ENCODE measurements at places on chromosomes 3 and 15.

DNA sequence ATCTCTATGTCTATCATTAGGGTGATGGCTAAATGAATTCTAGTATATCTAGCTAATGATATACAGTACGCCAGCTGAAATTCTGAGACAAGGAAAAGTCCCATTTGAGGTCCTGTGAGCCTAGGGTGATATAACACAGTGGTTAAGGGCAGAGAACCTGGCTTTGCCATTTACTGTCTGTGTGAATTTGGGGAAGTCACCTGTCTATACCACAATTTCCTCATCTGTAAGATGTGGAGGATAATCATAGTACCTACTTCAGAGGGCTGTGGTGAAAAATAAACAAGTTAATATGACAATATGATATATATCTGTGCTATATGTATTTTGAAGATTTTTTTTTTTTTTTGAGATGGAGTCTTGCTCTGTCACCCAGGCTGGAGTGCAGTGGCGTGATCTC is 9.8 kb upstream of the ANKDD1A start:
- no peak for DNase-seq

- DNase-seq, result no peak
Measured at GRCh38 chr3:39505866-39506742, 38.6 kb downstream of the MOBP start.

DNA sequence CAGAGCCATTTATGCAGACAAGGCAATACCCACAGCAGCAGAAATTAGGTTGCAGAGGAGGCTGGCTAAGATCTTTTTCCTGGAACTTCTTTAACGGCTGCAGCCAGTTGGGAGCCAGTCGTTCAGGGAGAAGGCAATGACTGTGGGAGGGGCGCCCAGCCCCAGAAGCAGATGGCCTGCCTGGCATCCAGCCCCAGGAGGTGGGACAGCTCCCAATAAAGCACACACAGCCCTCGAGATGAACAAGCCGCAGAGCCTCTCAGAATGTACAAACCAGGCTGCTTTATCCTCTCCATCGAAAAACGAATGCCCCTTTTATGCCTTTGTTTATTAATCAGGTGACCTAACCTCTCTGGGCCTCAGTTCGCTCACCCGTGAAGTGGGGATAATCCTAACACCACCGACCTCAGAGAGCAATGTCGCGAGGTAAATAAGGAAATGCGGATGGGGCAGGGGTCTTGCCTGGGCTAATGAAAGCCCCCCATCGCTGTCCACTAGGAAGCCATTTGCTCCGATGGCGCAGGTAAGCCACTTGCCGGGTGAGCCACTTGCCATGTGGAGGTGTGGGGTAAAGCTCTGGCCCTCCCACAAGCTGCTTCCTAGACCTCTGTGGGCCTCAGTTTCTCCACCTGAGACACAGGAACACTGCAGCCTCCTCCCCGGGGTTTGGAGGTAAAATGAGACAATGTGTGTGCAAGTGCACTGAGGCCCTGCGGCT is 35.8 kb downstream of the MGLL start:
- DNase-seq, result no peak

- DNase-seq, result no peak
Measured at GRCh38 chr3:134427400-134428111, 53.3 kb upstream of the AMOTL2 start.

GRCh38 chr3:113695786-113696645 is at the start of gene USF3:
Gene USF3, minus strand, starts transcription at chr3:113696642. Its CDS starts 21,764 bp downstream, at chr3:113674878.
- peak; percentile 39 for DNase-seq

DNA sequence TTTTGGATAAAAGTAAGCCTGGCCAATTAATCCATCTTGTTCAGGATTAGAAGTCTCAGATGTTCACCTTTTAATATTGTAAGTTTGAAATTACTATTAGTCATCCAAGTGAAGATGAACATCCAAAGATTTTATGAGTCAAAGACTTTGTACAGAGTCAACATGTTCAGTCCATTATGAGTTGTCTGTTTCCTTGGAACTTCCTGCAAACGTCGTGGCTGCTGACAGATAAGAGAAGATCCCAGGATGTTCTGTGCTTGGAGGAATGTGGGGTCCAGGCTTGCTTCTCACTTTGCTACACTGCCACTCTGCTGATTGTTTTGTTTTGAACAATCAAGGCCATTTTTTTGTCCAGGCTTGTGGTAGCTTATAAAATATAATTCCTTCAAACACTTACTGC is 74.3 kb upstream of the SLCO2A1 start:
- DNase-seq, result no peak

All from inflammatory macrophage treated with lipopolysaccharide for 1 hour (primary cell).